ENCODE measurements at places on chromosomes 7 and 10.

GRCh38 chr7:93014410-93014809 is 103.4 kb downstream of the SAMD9 start:
- DNase-seq: no peak

- DNase-seq: no peak
Measured at GRCh38 chr7:70432567-70433001, 699.4 kb upstream of the GALNT17 start.

DNA sequence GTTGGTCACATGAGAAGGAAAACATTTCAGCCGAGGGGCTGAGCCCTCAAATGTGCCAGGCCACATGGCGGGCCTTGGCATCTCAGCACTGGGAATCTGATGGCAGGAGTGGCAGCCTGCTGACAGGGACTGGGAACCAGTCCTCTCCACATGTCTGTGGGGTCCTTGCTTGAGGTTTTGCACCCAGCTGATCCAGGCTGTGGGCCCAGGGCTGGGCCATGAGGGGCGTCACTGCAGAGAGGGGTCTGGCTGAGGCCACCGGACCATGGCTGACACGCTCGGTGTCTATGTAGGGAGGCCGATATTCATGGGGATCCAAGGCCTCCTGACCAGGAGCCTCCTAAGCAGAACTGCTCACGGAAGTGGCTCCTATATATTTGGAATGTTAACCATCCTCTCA is 31.0 kb upstream of the PWWP2B start:
- DNase-seq: no peak

DNA sequence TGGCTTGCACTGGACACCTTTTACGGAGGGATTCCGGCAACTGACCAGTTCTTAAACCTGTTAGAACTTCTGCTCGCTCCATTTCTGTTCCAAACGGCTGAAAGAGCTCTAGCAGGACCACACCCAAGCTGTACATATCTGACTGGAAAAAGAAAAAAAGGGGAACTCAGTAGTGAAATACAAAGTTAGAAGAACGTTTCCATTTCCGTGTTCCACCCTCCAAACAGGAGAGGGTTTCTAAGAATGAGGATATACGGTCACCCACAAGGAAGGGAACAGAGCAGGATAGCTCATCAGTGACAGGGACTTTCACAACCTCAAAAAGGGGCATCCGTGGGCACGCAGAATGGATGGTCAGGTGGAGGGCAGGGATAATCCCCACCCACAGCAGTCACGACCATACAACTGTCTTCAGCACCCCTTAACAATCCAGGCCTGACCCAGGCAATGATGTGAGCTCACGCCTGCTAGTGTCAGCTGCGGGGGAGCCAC is 4.3 kb upstream of the ANKRD61 start:
- no peak for DNase-seq

DNA sequence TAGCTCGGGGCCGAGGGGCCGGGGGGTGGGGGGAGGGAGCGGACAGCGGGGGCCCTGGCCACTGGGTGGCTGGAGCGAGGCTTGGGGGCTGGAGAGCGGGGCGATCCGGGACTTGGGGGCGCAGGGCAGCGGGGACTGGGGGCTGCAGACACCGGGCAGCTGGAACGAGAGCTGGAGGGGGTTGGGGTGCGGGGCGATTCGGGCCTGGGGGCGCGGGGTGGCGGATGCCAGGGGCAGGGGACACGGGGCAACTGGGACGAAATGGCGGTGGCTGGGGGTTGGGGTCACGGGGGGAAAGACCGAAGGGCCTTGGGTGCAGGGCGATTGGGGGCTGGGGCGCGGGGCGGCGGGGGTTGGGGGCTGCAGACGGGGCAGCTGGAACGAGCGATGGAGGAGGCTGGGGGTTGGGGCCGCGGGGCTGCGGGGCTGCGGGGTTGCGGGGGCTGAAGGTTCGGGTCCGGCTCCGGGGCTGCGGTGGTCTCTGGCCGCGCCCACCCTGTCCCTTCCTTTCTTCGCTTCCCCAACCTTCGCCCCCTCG is 590 bp downstream of the COL26A1 start:
- DNase-seq: no peak

- DNase-seq: no peak
Measured at GRCh38 chr7:124155432-124156022, 122.7 kb upstream of the TMEM229A start.

- no peak for DNase-seq
Measured at GRCh38 chr7:3722396-3722922, 421.4 kb downstream of the SDK1 start.

GRCh38 chr10:122617476-122618270 is 57.1 kb downstream of the DMBT1 start:
- DNase-seq: no peak

DNA sequence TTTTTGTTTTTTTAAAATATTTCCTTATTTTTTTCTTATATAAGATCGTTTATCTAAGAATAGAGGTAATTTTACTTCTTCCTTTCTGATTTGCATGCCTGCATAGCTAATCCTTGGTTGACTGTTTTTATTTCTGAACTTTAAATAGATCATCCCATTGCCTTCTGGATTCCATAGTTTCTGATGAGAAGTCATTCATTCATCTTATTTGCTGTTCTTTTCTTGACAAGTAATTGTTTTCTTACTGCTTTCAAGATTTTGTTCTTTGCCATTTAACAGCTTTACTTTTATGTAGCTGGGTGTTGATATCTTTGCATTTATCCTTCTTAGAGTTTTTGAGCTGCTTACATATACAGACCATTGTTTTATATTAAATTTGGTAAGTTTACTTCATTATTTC is 437.9 kb downstream of the SDK1 start:
- DNase-seq: no peak

- DNase-seq: no peak
Measured at GRCh38 chr10:2326411-2326810, 589.1 kb upstream of the ADARB2 start.

GRCh38 chr7:44391171-44391570 is 65.8 kb upstream of the CAMK2B start:
- no peak for DNase-seq

DNA sequence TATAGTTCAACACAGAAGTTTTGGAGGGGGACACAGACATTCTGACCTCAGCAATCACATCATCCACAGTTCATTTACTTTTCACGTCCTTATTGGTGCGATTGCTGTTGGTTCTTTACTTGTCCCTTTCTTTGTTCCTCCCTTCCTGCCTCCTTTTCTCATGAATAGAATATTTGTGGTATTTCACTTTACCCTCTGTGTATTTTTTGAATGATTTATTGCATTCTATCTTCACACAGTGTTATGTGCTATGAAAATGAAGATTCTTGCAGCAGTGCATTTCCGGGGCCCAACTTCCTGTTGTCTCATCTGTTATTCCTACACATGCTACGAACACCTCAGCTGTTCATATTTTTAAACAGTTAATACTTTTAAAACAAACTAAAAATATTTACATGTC is 179.6 kb downstream of the ZMYND11 start:
- DNase-seq: no peak

- DNase-seq: no peak
Measured at GRCh38 chr7:140161047-140161446, 15.7 kb downstream of the KDM7A start.

GRCh38 chr10:62040881-62041280 is 139.4 kb downstream of the ARID5B start:
- no peak for DNase-seq

GRCh38 chr7:102255501-102255900 is 31.2 kb upstream of the SH2B2 start:
- no peak for DNase-seq

DNA sequence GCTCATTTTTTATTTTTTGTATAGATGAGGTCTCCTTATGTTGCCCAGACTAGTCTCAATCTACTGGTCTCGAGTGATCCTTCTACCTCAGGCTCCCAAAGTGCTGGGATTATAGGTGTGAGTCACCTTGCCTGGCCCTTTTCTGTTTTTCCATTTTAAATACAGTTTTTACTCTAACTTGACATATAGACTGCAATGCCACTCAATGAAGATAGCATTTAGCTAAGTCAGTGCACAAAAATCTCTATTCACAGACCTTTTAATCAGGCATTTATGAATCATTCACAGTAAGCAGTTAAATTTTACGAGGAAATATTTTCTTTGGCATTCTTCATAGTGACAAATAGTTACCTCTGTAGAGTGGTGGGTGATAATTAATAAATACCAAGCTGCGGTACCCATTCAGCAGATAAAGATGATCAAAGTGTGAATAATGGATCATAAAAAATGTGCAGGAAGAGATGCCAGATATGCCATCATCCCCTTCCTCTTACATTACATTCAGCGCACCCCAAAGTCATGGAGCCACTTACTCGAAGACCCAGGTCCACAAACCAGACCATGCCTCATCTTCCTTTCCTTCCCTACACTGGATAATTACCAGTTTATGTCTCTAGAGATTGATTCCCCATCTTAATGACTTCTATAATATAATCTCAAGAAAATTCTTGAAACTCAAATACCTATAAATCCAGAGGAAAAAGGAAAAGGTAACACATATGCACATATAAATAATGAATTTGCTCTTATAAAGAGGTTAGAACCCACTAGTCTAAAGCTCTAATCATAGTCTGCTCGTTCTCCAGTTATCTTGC is 56.0 kb downstream of the UBE2H start:
- DNase-seq: no peak

DNA sequence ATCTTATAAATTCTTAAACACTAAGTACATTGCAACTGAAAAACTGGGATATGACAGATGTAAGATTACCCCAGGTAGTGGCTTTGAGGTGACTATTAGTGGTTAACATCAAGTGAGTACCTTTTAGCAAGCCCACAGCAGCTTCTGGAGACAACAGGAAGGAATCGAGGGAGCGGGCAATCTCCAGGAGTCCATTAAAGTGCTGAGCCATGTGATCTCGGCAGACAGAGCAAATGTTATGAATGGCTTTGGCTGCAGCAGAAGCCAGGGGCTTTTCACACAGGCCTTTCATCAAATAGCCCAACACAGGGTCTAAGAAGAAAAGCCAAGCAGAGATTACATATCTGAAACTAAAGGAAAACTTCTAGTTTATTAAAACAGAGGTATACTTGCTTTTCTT is 48.9 kb downstream of the IRF5 start:
- DNase-seq: no peak

Measured in stimulated activated CD8-positive, alpha-beta memory T cell treated with anti-CD3 and anti-CD28 coated beads, Interleukin-15, amount 100 ng/mL, for 1 hour (primary cell).